ENCODE measurements at places on chromosomes 7 and 10. TPM values are rescaled to one million over a fixed set of nuclear protein-coding genes. Genes with fewer than 3 reads are reported as not detected.

Gene IL6
- not detected for total RNA-seq

Gene PRRT4
- 42.4 TPM for total RNA-seq

DNA sequence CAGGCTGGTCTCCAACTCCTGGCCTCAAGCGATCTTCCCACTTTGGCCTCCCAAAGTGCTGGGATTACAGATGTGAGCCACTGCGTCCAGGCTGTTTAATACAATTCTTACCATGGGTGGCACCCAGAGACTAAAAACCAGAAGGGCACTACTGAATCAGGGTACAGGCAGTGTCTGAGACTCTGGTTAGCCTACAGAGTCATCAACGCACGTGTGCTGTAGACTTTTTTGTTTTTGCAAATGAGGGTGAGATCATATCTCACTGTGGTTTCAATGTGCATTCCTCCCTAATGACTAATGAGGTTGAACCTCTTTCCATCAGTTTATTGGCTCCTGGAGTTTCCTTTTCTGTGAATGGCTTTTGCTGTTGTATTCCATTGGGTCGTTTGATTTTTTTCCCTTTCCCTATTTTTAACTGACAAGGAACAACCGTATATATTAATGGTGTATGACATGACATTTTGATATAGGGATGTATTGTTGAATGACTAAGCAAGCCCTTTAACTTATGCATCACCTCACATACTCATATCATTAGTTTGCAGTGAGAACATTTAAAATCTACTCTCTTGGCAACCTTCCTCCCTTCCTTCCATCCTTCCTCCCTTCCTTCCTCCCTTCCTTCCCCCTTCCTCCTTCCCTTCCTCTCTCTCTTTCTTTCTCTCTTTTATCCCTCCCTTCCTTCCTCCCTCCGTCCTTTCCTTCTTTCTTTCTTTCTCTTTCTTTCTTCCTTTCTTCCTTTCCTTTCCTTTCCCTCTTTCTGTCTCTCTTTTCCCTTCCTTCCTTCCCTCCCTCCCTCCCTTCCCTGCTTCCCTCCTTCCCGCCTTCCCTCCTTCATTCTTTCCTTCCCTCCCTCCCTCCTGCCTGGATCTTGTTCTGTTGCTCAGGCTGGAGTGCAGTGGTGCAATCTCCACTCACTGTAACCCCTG is 9.3 kb upstream of the TMEM270 start:
- peak; percentile 66 for DNase-seq

Gene SOSTDC1
- not detected for total RNA-seq

Gene GIGYF1
- 47.4 TPM for total RNA-seq

All from A673 (cell line).